ENCODE measurements at places on chromosomes 11 and 22.
A peak's percentile ranks its signal among the peaks of the same experiment; 100 is the strongest.

DNA sequence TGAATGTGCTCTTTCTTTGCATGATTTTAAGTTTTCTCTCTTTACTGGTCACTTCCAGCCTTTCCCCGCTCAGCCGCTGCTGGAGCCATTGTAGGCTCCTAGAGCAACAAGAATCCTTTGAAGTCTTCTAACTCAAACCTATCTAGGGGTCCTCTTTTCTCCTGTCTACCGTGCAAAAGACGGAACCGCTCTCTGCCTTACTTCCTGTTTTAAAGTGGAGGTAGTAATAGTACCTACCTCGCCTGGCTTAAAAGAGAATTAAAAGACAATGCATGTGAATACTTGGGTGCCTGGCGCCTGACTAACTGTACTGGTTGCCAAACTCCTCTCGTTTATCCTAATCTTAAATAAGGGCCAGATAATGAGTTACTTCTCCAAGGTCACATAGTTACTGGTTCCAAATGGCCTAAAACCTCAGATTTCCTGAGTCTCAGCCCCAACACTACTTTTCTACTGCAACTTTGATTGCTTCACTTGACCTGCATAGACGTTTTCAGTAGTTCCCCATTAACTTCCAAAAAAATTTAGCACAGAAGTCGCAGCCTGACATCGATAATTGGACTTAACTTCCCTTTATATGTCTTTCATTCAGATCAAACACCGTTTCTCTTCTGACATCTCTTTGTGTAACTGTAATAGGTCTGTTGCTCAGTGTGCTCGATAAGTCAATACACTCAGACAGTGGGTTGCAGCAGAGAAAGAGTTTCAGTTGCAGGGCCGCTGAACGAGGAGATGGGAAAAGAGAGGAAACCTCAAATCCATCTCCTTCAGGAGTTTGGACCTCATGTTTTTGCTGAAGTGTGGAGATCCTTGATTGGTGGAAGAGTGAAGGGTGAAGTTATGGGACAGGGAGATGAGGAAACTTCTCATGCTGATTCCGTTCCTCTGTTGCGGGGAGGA is 891 bp downstream of the SAMM50 start:
- peak overlapping the region; percentile 84 for H3K27ac ChIP-seq
- peak overlapping the region; percentile 94 for H3K4me3 ChIP-seq
- H3K27me3 ChIP-seq, result no peaks in the 10 kb centered on the region
- H3K4me1 ChIP-seq, result peaks cover 27% of the 10 kb centered on the region

DNA sequence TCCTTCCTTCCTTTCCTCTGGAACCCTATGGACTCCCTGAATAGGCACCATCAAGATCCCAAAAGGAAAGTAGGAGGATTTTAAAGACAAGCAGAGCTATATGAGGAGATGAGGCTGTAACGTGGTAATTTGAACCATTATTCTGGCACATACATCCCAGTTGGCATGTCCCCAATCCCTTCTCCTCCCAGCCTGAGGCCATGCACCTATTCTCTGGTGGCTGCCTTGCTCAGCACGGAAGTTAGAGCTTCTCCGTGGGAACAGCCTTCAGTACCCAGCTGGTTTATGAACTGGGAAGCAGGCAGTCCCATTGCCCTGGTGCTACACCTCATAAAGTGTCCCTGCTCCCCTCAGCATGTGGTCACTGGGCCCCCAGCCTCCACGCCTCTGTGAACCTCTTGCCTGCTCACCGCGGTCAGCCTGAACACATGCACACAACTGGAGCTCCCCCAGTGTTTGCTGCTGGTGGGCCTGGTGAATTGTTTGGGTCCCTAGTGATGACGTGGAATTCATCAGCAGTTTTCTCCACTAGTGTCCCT is 139.9 kb upstream of the PLET1 start:
- H3K27me3 ChIP-seq, result peaks cover 5% of the 10 kb centered on the region
- no peaks in the 10 kb centered on the region for H3K36me3 ChIP-seq
- H3K27ac ChIP-seq, result no peak overlapping the region

DNA sequence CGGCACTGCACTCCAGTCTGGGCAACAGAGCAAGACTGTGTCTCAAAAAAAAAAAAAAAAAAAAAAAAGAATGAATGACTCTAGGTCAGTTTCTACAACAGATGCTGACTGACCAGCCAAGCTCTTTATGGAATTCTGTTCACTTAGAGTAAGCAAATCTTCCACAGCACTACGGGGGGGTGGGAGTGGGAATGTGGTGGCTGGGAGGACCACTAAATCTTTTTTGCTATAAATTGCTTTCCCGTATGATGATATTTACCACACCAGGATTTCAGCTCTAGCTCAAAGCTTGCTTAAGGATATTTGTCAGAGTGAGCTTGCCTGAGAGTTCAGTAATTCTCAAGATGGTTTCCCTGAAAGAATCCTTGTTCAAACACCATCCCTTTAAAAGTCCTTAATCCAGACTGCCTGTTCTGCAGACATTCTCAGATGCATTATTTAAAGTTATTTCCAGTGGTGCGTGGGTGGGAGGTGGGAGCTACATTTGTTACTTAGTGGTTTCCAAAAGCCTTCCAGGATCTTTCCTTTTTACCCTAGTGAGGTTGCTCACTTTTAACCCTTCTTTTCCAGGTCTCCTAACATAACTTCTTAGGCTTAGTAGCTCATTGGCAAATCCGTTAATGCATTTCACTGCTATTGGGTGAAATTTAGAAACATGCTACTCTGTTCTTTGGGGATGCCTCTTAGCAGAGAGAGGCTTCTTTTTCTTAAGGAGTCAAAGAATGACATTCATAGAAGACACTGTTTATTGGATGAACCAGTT is 65.9 kb downstream of the UBASH3B start:
- DNase-seq, result no peak
- no peaks in the 10 kb centered on the region for H3K36me3 ChIP-seq
- peaks cover 26% of the 10 kb centered on the region for H3K4me1 ChIP-seq
- H3K27ac ChIP-seq, result no peak overlapping the region

GRCh38 chr11:100778166-100778785 is 91.2 kb downstream of the ARHGAP42 start:
- H3K27ac ChIP-seq, result no peak overlapping the region
- peaks cover 7% of the 10 kb centered on the region for H3K36me3 ChIP-seq
- no peak overlapping the region for H3K4me3 ChIP-seq
- peaks cover 4% of the 10 kb centered on the region for H3K4me1 ChIP-seq
- DNase-seq, result no peak
- no peaks in the 10 kb centered on the region for H3K27me3 ChIP-seq

- peaks cover 6% of the 10 kb centered on the region for H3K36me3 ChIP-seq
- no peaks in the 10 kb centered on the region for H3K27me3 ChIP-seq
- no peak for DNase-seq
- H3K27ac ChIP-seq, result peak overlapping the region; percentile 78
These were observed 428.2 kb downstream of the BUD13 start for GRCh38 chr11:116344601-116345000.

- peaks cover 2% of the 10 kb centered on the region for H3K27me3 ChIP-seq
- H3K4me1 ChIP-seq, result no peaks in the 10 kb centered on the region
- no peak overlapping the region for H3K27ac ChIP-seq
- H3K4me3 ChIP-seq, result no peak overlapping the region
These were observed 17.2 kb downstream of the SLC25A18 start for GRCh38 chr22:17580441-17581031.

- H3K36me3 ChIP-seq, result peaks cover 11% of the 10 kb centered on the region
- no peaks in the 10 kb centered on the region for H3K27me3 ChIP-seq
- DNase-seq, result no peak
- H3K27ac ChIP-seq, result no peak overlapping the region
- no peak overlapping the region for H3K4me3 ChIP-seq
These were observed 13.7 kb downstream of the CSTF3 start for GRCh38 chr11:33147559-33147958.

DNA sequence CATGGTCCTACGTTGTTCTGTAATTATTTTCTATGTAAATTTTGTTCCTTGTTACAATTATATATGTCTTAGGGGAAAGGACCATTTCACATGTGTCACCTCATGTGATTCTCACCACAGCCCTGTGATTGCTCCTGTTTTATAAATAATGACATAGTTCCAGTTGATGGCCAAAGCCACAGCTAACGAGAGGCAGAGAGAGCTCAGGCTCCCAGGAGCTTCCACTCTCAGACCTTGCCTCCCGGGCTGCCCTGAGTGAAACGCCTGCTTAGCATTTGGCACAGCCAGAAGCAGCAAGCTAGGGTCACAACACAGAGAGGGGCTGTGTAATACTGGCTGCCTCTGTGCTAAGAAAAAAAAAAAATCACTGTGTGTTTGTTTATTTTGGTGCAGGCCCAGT is 5.9 kb downstream of the TMEM121B start:
- no peak overlapping the region for H3K4me3 ChIP-seq
- peaks cover 28% of the 10 kb centered on the region for H3K4me1 ChIP-seq
- DNase-seq, result no peak
- no peak overlapping the region for H3K27ac ChIP-seq

- H3K36me3 ChIP-seq, result no peaks in the 10 kb centered on the region
- peaks cover 12% of the 10 kb centered on the region for H3K4me1 ChIP-seq
- no peak overlapping the region for H3K27ac ChIP-seq
- no peak for DNase-seq
These were observed 74.1 kb downstream of the LRP5 start for GRCh38 chr11:68386331-68386978.

GRCh38 chr11:7890417-7891172 is 40.5 kb downstream of the OR10A6 start:
- H3K4me1 ChIP-seq, result peaks cover 15% of the 10 kb centered on the region
- no peak for DNase-seq
- H3K4me3 ChIP-seq, result no peak overlapping the region
- H3K36me3 ChIP-seq, result peaks cover 2% of the 10 kb centered on the region
- peaks cover 6% of the 10 kb centered on the region for H3K27me3 ChIP-seq

DNA sequence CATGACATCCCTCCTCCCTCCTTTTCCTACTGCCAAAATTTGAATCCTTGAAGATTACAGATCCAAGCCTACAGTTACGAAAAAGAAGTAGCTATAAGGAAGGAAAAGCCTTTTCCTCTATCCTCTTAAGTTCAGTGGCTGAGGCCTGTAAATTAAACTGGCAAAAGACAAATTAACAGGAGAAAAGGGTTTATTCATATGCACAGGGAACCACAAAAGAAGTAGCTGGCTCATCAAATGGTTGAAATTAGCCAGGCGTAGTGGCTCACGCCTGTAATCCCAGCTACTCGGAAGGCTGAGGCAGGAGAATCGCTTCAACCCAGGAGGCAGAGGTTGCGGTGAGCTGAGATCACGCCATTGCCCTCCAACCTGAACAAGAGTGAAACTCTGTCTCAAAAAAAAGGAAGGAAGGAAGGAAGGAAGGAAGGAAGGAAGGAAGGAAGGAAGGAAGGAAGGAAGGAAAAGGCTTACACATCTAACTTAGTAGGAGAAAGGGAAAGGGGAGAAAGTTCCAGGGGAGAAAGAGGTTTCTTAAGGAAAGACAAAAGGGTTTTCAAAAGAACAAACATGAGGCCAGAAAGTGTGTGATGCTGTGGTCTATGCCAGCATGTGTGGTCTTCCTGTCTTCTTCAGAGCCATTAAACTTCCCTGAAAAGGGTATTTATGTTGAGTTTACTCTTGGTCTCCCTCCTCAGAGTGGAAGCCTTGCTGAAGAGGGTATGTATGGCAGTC is 5.1 kb upstream of the SMPD1 start:
- H3K4me1 ChIP-seq, result peaks cover 10% of the 10 kb centered on the region
- H3K4me3 ChIP-seq, result no peak overlapping the region
- peak overlapping the region; percentile 12 for H3K27ac ChIP-seq
- no peaks in the 10 kb centered on the region for H3K27me3 ChIP-seq

- H3K4me3 ChIP-seq, result no peak overlapping the region
- H3K27ac ChIP-seq, result no peak overlapping the region
- H3K4me1 ChIP-seq, result no peaks in the 10 kb centered on the region
- no peak for DNase-seq
- H3K27me3 ChIP-seq, result no peaks in the 10 kb centered on the region
These were observed 17.2 kb upstream of the CD59 start for GRCh38 chr11:33753304-33753967.

- peaks cover 31% of the 10 kb centered on the region for H3K4me1 ChIP-seq
- H3K27ac ChIP-seq, result no peak overlapping the region
- no peaks in the 10 kb centered on the region for H3K27me3 ChIP-seq
- peaks cover 3% of the 10 kb centered on the region for H3K36me3 ChIP-seq
- no peak overlapping the region for H3K4me3 ChIP-seq
These were observed 5.5 kb downstream of the CD59 start for GRCh38 chr11:33730716-33731115.

- no peak overlapping the region for H3K27ac ChIP-seq
- peaks cover 12% of the 10 kb centered on the region for H3K27me3 ChIP-seq
These were observed 5.2 kb upstream of the ZC3H12C start for GRCh38 chr11:110087812-110088534.

DNA sequence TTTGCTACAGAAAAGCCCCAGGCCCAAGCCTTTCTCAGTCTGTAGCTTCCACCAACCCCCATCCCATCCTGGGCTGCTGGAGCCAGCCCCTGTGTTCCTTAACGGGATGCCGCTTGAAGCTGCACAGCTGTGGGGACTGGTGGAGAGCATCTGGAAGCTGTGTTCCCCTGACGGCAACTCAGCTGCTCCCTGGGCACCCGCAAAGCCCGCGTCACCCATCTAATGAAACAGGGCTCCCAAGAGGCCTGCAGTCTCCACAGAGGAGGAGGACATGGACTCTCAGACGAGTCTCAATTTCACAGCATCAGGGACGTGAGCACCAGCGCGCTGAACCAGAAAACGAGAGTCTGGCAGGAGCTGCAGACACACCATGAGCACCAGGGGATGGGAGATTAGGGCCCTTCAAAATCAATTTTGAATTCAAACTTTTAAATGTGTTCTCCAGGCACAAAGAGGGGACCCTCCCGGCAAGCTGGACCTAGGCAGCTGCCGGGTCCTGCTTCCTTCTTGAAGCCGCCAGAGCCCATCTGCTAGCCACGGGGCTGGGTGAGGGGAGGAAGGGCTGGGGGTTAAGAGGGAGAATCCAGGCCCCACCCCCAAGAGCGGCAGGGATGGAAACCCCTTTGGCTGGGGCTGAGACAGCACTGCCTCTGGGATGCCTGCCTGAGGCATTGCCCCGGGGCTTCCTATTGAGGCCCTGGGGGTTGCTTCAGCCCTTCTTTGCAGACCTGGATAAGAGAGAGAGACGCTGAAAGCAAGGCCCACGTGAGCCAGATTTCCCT is 21.0 kb downstream of the LMO1 start:
- DNase-seq, result no peak
- no peaks in the 10 kb centered on the region for H3K4me1 ChIP-seq
- H3K27ac ChIP-seq, result no peak overlapping the region
- H3K27me3 ChIP-seq, result peaks cover 28% of the 10 kb centered on the region
- peaks cover 3% of the 10 kb centered on the region for H3K36me3 ChIP-seq

DNA sequence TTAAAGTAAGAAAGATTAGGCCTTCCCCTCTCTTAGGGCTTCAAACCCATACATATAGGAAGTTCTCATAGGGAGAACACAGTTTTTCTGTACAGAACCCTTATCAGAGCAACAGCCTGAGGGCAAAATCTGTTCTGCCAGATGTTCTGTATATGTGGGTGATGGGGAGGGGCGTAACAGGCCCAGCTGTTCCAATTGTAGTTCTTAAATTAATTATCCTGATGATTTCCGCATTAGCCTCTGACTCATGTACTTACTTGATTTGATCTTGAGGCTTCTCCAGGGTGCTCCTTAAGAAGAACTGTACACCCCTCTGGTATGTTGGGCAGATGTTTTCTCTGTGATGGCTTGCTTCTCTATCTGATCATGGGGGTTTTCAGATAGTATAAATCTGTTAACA is 123.1 kb upstream of the C11orf87 start:
- no peak for DNase-seq
- H3K27ac ChIP-seq, result no peak overlapping the region
- no peaks in the 10 kb centered on the region for H3K36me3 ChIP-seq
- no peaks in the 10 kb centered on the region for H3K27me3 ChIP-seq
- no peak overlapping the region for H3K4me3 ChIP-seq
- H3K4me1 ChIP-seq, result no peaks in the 10 kb centered on the region

- no peaks in the 10 kb centered on the region for H3K27me3 ChIP-seq
- DNase-seq, result no peak
- H3K4me1 ChIP-seq, result no peaks in the 10 kb centered on the region
- no peak overlapping the region for H3K27ac ChIP-seq
- H3K36me3 ChIP-seq, result peaks cover 10% of the 10 kb centered on the region
These were observed 271.3 kb downstream of the SBF2 start for GRCh38 chr11:10022764-10023163.

GRCh38 chr11:93542811-93543229 is 371 bp downstream of the SMCO4 start:
- DNase-seq, result no peak
- H3K27me3 ChIP-seq, result no peaks in the 10 kb centered on the region

Data from memory B cell (primary cell).